H4 (cell line): ENCODE measurements at places on chromosomes 4 and X.

- DNase-seq, result no peak
Observed at GRCh38 chrX:140525448-140525847, 20.6 kb upstream of the SOX3 start.

GRCh38 chr4:114562176-114562904 is 36.3 kb upstream of the UGT8 start:
- no peak for DNase-seq

DNA sequence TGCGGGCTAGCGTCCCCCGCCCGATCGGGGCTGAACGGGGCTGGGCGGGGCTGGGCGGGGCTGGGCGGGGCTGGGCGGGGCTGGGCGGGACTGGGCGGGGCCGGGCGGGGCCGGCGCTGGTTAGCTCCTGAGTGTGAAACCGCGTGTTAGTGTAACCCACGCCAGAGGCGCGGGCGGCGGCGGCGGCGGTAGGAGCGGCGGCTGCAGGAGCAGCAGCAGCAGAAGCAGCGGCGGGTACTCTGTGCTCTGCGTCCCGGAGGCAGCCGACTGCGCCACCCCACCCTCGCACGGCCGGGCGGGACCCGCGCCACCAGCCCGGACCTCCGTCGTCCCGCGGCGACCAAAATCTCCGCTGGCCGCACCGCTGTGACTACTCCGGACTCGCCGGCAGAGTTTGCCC is 128.1 kb downstream of the LAS1L start:
- DNase-seq, result no peak

DNA sequence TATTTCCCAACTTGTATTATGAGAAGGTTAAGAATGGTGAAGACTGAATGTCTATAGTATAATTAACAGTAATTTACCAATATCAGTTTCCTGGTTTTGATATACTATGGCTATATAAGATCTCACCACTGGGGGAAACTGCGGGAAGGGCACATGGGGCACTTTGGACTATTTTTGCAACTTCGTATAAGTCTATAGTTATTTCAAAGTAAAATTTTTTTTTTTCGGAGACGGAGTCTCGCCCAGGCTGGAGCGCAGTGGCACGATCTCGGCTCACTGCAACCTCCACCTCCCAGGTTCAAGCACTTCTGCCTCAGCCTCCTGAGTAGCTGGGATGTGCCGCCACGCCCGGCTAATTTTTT is 46.1 kb downstream of the CXorf58 start:
- DNase-seq, result no peak

GRCh38 chrX:45801554-45801953 is 600.9 kb upstream of the DIPK2B start:
- peak; percentile 68 for DNase-seq

- DNase-seq, result no peak
Observed at GRCh38 chr4:120796271-120796670, 126.3 kb downstream of the PRDM5 start.

DNA sequence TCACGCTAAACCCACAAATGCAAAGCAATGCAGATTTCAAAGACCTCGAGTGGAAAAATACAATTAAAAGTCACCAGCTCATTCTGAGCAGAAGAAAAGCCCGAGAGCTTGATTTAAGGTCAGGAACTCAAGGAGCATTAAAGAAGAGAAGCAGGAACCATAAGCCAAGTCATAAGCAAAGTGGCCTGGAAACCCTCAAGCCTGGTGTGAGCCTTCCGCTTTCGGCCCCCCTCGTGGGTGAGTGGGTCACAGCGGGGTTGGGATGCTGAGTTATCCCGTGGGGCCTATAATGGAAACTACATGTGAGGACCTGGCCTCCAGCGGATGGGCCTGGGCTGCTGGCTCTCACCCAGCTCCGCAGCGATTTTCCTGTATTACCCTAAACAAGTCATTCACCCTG is 504.3 kb downstream of the RAB28 start:
- DNase-seq, result no peak

DNA sequence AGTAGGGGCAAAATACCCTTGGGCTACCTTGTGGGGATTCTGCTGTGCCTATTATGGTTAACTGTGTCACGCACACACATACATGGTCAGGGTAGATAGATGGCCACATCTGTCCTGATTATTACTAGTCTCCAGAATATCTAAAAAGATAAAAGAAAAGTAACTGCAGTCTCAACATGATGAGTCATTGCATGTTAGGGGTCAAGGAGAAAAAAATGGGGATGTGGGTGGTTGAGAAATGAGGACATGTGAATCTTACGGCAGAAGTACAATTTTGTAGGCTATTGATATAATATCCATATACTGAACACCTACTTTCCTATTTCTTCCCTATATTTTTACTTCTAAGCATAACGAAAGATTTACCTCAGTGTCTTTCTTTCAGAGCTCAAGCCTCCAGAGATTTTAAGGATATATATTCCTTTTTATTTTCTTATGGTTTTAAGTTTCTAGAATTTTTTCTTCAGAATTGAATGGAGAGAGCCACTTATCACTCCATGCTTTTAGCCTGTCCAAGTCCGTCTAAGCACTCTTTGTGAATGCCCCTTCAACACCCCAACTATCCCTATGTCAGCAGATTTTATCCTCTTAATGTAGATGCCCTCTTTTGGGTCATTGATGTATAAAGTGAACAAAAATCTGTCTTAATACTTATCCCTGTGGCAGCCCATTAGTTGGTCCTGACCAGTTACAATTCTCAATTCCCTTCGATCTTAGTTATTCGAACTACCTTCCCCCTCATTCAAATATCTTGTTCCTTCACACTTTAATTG is 642.2 kb downstream of the IQCM start:
- DNase-seq, result no peak

- no peak for DNase-seq
Observed at GRCh38 chr4:138759554-138759902, 256.1 kb upstream of the NOCT start.

- no peak for DNase-seq
Observed at GRCh38 chrX:48497871-48498270, 10.9 kb upstream of the PORCN start.

- no peak for DNase-seq
Observed at GRCh38 chrX:41322821-41323603, 10.9 kb upstream of the DDX3X start.

GRCh38 chr4:5996641-5997040 is 21.6 kb downstream of the C4orf50 start:
- no peak for DNase-seq

DNA sequence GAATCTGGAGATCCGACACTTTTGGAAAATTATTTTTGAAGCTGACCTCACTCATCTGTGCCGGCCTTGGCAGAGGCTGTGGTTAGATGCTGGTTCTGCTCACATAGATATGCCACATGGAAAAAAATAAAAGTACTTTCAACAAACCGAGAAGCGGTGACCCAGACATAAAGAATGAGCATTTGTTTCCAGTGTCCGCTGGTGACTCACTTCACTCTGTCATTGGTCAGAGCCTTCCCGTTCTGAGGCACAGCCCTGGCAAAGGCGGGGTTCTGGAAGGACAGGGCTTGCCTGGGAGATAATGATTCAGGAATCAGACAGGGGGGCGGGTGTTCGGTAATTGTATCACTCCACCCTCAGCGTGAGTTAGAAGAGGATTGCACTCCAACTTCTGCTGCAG is 172.4 kb upstream of the MXRA5 start:
- peak; percentile 89 for DNase-seq

GRCh38 chr4:94135701-94136100 is 72.0 kb upstream of the SMARCAD1 start:
- no peak for DNase-seq

GRCh38 chr4:113823291-113823659 is 61.7 kb upstream of the CAMK2D start:
- no peak for DNase-seq

DNA sequence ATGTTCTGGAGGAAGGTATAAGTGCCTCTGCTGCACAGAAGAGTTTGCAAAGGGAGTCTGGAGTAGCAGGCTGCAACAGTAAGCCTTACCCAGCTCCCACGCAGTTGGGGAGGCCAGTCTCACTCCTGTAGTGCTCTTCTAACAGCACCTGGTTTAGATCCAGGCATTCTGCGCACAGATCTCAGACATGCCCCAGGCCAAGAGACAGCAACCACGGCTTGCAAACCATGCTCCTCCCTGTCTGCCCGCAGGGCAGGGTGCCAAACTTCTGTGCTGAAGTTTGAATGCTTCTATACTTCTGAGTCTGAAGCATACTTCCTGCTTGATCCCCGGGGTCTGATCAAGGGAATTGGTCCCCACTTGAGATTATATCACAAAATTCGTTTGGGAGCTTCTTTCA is 106.3 kb downstream of the LINC00632 start:
- peak; percentile 13 for DNase-seq

GRCh38 chr4:110344165-110344564 is 131.8 kb upstream of the ENPEP start:
- DNase-seq, result no peak

GRCh38 chr4:20444599-20445337 is 193.1 kb downstream of the SLIT2 start:
- no peak for DNase-seq

DNA sequence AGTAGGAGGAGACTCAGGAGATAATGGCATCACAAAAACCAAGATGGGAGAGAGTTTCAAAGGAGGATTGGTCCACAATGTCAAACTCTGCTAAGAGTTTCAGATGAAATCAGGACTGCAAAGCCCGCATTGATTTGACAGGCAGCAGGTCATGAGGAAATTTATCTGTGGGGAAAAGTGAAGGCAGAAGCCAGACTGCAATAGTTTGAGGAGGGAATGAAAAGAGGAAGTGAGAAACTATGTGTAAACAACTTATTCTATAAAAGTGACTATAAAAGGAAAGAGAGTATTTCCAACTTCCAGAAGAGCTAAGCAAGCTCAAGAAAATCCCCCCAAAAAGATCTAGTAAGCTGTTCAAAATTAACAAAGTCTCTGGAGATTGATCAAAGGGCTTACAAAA is 66.3 kb upstream of the DGKK start:
- no peak for DNase-seq

DNA sequence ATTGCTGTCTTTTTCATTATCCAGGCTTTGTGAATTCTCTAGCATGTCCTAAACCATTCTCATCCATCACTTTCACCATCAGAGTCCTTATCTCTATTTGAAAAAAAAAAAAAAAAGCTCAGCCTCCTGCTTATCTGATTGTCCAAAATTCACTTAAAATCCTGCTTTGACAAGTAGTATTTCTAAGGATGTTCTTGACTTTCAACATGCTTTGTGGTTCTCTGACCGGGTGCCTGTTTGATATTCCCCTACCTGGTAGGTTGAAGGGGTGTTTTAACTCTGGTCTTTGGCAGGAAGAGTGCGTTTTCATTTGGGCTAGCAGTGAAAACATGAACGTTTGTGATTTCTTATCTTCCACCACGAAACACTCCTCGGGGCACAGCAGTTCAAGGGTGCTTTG is 17.3 kb upstream of the BBS12 start:
- no peak for DNase-seq

DNA sequence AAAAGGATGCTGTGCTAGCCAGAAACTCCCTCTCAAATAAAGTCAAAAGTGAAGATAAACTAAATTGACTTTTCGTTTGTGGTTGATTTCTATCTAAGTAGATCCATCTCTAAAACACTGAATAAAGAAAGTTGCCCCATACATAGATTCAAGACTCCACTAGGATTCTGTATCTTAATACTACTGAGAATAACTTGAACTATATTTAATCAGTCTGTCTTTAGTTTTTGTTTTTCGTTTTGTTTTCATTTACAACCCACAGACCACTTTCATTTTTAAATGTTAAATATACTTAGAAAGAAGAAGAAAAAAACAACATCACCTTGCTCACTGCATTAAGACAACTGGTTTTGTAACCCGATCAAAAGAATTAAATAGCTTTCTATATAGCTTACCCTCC is 655.0 kb downstream of the RPA4 start:
- no peak for DNase-seq

GRCh38 chr4:55321707-55322264 is 24.3 kb upstream of the SRD5A3 start:
- peak; percentile 71 for DNase-seq

DNA sequence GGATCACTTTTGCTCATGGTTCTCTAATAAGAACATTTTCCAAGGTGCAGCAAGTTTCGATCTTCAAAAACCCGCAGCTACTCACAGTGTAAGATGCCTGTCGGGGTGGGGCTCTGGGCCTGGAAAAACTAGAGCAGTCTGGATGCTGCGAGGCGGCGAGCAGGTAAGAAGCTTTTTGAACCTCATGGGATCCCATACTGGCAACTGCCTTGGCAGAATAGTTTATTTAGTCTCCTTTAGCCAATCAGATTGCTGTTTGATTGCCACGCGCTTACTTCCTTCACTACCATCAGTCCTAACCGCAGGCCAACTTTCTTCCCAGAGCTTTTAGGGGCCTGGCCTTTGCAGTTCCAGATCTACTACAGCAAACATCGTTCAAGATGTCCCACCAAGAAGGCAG is 61.3 kb upstream of the MAGEB10 start:
- peak; percentile 68 for DNase-seq

DNA sequence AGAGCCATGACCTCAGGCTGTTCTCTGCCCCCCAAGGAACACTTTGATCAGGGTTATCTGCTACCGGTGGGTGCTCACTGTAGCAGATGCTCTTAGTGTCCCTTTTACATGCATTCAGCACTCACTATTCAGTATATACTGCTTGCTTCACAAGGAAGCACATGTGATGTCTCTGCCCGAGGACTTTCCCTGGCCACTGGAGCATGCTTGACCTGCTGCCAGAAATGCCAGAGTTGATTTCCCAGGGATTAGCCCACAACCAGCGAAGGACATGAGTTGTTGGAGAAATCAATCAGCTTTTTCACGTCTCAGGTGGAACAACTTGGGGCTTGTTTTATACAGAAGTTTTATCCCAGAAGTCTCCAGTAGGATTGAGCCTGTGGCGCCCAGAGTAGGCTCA is 51.2 kb upstream of the RPS6KA3 start:
- DNase-seq, result no peak

DNA sequence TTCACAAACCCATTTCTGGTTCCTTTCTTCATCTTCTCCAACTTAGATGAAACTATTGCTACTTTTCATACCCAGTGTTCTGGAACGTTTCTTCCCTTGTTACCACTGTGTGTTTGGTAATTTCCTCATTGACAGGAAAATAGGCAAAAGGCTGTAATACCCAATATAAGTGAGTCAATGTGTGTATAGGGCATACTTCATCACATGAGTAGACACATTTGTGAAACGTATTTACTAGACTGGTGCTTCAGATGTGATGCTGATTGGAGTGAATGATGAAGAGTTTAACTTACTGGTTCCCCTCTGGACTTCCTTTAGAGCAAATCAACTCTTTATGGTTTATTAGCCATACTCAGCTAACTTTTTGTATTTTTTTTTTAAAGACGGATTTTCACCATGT is 195.1 kb upstream of the ATP6AP2 start:
- no peak for DNase-seq

DNA sequence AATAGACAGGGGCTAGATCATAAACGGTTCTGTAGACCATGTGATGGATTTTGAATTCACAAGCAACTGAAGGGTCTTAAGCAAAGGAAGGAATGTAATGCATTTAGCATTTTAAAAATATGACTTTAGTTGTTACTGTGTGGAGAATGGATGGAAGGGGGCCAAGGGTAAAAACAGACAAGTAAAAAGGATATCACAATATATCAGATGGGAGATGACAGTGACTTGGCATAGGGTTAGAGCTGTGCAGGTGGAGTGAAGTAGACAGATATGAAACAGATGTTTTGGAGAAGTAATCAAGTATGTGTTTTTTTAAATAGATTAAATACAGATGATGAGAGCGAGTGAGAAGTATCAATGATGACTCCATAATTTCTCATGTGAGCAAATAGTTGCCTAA is 1116.0 kb upstream of the TENM3 start:
- DNase-seq, result no peak
